Fibroblast of upper back skin (primary cell): ENCODE measurements at places on chromosomes 16 and 17.
A peak's percentile ranks its signal among the peaks of the same experiment; 100 is the strongest.

DNA sequence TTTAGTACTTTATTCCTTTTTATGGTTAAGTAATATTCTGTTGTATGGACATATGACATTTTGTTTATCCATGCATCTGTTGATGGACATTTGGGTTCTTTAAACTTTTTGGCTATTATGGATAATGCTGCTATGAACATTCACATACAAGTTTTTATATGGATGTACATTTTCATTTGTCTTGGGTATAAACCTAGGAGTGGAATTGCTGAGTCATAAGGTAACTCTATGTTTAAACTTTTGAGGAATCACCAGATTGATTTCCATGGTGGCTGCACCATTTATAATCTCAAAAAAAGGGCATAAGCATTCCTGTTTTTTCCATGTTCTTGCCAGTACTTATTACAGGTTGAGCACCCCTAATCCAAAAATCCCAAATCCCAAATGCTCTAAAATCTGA is 90.3 kb upstream of the CRHR1 start:
- DNase-seq = no peak

- DNase-seq = peak; percentile 77
Observed at GRCh38 chr16:83813823-83814658, 6.3 kb downstream of the HSBP1 start.

DNA sequence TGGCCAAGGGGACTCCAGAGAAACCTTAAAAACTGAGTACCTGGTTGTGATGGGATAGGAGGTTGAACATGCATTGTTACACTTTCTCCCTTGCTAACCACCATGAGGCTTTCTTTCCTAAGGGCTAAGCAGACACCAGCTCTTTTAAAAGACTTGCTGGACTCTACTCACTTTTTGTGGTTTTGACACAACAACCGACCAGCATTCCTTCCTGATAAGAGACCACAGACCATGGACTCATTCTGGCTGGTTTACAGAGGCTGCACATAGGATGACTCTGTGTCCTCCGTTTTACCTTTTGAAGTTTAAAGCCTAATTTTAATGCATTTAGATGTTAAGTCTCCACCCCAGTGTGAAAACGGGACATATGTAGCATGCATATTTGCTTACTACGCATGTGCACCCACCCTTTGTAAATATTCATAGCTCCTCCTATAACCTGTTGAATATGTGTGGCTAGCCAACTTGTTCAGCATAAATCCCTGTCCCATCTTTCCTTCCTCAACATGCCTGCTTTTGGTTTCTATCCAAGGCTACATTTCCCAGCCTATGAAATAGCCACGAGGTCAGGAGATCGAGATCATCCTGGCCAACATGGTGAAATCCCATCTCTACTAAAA is 475.9 kb downstream of the GRIN2A start:
- peak; percentile 2 for DNase-seq

- peak; percentile 89 for DNase-seq
Observed at GRCh38 chr17:69060822-69061221, at the start of gene ABCA9. Gene ABCA9, minus strand, starts transcription at chr17:69060927. Its CDS starts 9,801 bp downstream, at chr17:69051126.

- DNase-seq = no peak
Observed at GRCh38 chr16:67305216-67306071, 21.1 kb downstream of the KCTD19 start.
